Ascending aorta (tissue), 2 donors: ENCODE measurements at places on chromosomes 5 and 9.
A peak's percentile ranks its signal among the peaks of the same experiment; 100 is the strongest.

DNA sequence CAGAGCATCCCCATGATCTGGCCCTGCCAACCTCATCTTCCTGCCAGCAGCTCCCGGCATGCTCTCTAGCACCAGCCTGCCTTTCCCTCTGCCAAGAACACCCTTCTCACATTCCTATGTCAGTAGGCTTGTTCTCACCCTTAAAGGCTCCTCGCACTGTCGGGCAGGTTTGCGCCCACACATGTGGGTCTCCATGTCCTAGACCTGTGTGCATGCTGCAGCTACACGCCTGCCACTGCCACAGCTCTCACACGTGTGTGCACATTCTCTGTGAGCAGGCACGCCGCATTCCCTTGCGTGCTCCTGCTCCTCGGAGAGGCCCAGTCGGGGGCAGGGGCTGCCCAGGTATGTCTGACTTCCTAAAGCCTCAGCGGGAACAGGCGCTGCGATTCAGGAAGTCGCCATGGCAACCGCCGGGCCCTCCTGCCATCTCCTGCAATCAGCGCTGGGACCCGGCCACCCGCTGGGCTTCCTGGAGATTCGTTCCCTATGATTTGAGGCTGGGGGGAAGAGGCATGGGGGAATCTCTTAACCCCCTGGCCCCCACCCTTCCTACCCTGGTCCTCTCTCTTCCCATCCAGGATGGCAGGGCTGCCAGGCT is 28.1 kb downstream of the NDUFA8 start:
- H3K27ac ChIP-seq: no peak overlapping the region
- DNase-seq: no peak
- H3K4me3 ChIP-seq: no peak overlapping the region
- peaks cover 4% of the 10 kb centered on the region for H3K4me1 ChIP-seq
- peaks cover 5% of the 10 kb centered on the region for H3K27me3 ChIP-seq

GRCh38 chr5:169772256-169772655 is 135.2 kb downstream of the DOCK2 start:
- no peak overlapping the region for H3K4me3 ChIP-seq
- no peaks in the 10 kb centered on the region for H3K27me3 ChIP-seq
- no peaks in the 10 kb centered on the region for H3K4me1 ChIP-seq
- H3K36me3 ChIP-seq: no peaks in the 10 kb centered on the region
- no peak for DNase-seq
- H3K27ac ChIP-seq: no peak overlapping the region

DNA sequence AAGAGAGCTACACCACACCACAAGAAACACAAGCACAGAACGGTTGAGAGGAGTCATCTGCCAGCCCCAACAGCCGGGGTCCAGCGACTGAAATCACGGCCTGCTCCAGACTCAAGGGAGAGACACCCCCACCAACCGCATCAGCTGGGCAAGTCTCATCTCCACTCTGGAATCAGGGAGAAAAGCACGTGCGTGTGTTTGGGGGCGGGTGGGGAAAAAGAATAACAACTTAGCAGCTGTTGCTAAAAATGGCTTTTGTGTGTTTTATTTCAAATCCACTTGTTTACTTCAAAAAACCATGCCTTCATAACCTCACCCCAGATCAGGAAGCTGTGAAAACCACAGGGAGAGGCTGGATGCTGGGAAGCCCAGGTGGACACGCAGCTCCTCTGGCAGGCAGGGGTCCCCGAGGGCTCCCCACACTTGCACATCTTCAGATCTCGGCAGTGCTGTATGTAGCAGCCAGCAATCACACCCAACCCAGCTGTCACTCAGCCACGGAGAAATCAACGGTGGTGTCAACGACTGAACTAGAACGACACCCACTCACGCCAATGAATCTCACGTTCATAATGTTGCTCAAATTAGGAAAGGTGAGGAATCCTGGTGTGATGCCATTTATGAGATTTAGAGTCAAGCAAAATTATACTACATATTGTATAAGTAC is 19.0 kb downstream of the PNPLA7 start:
- no peak overlapping the region for H3K4me3 ChIP-seq
- H3K36me3 ChIP-seq: no peaks in the 10 kb centered on the region
- no peak for DNase-seq
- no peak overlapping the region for H3K27ac ChIP-seq

DNA sequence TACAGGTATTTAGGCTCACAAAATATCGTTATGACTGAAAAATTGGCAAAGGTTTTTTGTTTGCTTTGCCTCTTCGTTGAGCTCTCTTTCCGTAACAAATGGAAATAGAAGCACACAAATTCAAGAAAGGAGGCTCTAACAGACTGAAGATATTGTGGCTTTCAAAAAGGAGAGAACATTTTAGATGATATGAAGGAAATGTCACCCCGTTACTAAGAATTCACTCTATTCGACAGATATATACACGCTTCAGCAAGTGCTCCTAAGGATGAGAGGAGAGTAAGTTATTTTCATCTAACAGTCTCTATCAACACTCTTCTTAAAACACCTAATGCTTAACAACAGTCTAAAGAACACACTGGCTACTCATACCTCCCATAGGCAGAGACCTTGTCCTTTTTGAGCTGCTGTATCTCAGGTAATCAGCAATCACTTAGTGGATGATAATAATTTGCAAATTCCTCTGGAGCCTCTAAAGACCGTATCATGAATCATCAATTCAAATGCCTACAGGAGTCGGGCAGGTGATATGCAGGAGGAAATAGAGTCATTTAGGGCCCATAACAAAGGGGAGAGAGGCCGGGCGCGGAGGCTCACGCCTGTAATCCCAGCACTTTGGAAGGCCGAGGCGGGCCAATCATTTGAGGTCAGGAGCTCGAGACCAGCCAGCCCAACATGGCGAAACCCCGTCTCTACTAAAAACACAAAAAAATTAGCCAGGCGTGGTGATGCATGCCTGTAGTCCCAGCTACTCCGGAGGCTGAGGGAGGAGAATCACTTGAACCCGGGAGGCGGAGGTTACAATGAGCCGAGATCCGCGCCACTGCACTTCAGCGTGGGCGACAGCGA is 1.4 kb upstream of the HSDL2 start:
- H3K4me3 ChIP-seq: peak overlapping the region; percentile 89
- H3K27ac ChIP-seq: peak overlapping the region; percentile 92
- H3K4me1 ChIP-seq: peaks cover 21% of the 10 kb centered on the region
- no peaks in the 10 kb centered on the region for H3K27me3 ChIP-seq

DNA sequence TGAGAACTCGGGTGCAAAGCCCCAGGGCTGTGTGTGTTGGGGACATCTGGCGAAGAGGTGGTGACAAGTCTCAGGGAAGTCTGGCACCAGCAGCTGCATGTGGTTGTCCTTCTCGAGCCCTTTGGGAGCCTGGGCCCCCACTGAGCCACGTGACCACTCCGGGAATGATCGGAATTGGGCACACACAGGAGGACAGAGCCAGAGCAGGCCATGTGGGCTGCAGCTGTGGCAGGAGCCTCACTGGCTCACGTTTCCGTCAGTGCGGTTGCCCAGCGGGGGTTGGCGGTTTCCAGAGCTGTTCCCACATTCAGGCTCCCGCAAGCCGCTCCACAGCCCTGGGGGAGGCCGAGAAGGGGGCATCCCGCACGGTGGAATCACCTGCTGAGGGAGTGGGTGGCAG is 6.8 kb upstream of the CEL start:
- H3K4me1 ChIP-seq: no peaks in the 10 kb centered on the region
- peaks cover 47% of the 10 kb centered on the region for H3K36me3 ChIP-seq
- no peak overlapping the region for H3K4me3 ChIP-seq

GRCh38 chr5:84130006-84130580 is 254.6 kb downstream of the EDIL3 start:
- no peak for DNase-seq
- H3K4me1 ChIP-seq: no peaks in the 10 kb centered on the region
- no peak overlapping the region for H3K4me3 ChIP-seq

- no peaks in the 10 kb centered on the region for H3K4me1 ChIP-seq
- H3K36me3 ChIP-seq: no peaks in the 10 kb centered on the region
- no peak for DNase-seq
- no peak overlapping the region for H3K4me3 ChIP-seq
- no peaks in the 10 kb centered on the region for H3K27me3 ChIP-seq
- H3K27ac ChIP-seq: no peak overlapping the region
Measured at GRCh38 chr5:27009540-27009915, 28.9 kb downstream of the CDH9 start.

GRCh38 chr5:55286411-55286933 is 21.0 kb downstream of the DHX29 start:
- no peaks in the 10 kb centered on the region for H3K27me3 ChIP-seq
- peaks cover 59% of the 10 kb centered on the region for H3K36me3 ChIP-seq
- no peak for DNase-seq
- no peaks in the 10 kb centered on the region for H3K4me1 ChIP-seq
- no peak overlapping the region for H3K27ac ChIP-seq

DNA sequence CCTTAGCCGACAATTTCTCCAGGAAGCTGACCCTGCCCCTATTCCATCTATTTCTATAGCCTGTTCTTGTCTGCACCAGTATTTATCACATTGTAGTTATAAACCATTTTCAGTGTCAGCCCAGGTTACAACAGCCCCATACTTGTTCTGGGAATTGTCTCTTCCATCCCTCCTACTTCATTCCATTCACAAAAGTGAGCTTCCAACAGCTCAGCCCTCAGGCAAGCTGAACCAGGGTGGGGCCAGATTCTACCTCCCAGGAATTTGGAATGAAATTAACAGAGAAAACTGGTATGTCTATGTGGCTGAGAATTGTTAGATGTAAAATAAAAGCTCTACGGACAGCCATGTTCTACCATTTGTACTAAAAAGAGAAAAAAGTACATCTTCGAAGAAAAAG is 36.1 kb downstream of the STRBP start:
- no peak overlapping the region for H3K4me3 ChIP-seq
- no peak for DNase-seq
- no peak overlapping the region for H3K27ac ChIP-seq
- H3K36me3 ChIP-seq: no peaks in the 10 kb centered on the region

DNA sequence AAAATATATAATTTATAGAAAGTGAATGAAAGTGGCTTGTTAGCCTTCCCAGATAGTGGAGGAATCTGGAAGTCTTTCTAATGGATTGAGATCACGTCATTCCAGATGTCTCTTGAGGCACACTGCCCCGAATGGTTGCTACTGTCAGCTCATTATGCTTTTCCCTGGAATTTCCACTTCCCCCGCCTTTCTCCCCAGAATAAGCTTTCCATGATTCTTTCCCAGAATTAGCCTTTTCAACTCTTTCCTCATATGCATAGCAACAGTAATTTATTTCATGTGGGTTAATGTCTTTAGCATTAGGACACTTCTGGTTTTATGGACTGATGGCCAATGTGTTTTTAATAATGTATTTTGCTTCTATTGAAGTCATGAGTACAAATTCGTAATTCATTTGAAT is 81.5 kb downstream of the PALM2AKAP2 start:
- no peaks in the 10 kb centered on the region for H3K36me3 ChIP-seq
- peak overlapping the region; percentile 21 for H3K27ac ChIP-seq
- H3K4me3 ChIP-seq: no peak overlapping the region
- H3K27me3 ChIP-seq: no peaks in the 10 kb centered on the region
- peaks cover 10% of the 10 kb centered on the region for H3K4me1 ChIP-seq

GRCh38 chr9:17488662-17489061 is 90.2 kb upstream of the SH3GL2 start:
- no peak overlapping the region for H3K27ac ChIP-seq
- no peaks in the 10 kb centered on the region for H3K4me1 ChIP-seq
- peaks cover 6% of the 10 kb centered on the region for H3K36me3 ChIP-seq
- H3K4me3 ChIP-seq: no peak overlapping the region
- DNase-seq: no peak

- no peak for DNase-seq
- no peaks in the 10 kb centered on the region for H3K4me1 ChIP-seq
- no peak overlapping the region for H3K4me3 ChIP-seq
- peaks cover 4% of the 10 kb centered on the region for H3K36me3 ChIP-seq
- H3K27ac ChIP-seq: no peak overlapping the region
Measured at GRCh38 chr5:64789457-64789856, 20.7 kb downstream of the CWC27 start.

GRCh38 chr5:133322743-133323142 is 270.9 kb downstream of the HSPA4 start:
- no peak overlapping the region for H3K27ac ChIP-seq
- H3K4me1 ChIP-seq: no peaks in the 10 kb centered on the region
- no peak overlapping the region for H3K4me3 ChIP-seq
- H3K36me3 ChIP-seq: no peaks in the 10 kb centered on the region
- DNase-seq: no peak

- H3K36me3 ChIP-seq: no peaks in the 10 kb centered on the region
- H3K4me3 ChIP-seq: no peak overlapping the region
- H3K27me3 ChIP-seq: no peaks in the 10 kb centered on the region
- H3K27ac ChIP-seq: no peak overlapping the region
Measured at GRCh38 chr9:23587433-23587832, 238.6 kb downstream of the ELAVL2 start.

GRCh38 chr9:71096421-71097108 is 24.9 kb downstream of the TRPM3 start:
- H3K27ac ChIP-seq: no peak overlapping the region
- H3K4me1 ChIP-seq: no peaks in the 10 kb centered on the region
- DNase-seq: no peak
- no peak overlapping the region for H3K4me3 ChIP-seq
- no peaks in the 10 kb centered on the region for H3K27me3 ChIP-seq

DNA sequence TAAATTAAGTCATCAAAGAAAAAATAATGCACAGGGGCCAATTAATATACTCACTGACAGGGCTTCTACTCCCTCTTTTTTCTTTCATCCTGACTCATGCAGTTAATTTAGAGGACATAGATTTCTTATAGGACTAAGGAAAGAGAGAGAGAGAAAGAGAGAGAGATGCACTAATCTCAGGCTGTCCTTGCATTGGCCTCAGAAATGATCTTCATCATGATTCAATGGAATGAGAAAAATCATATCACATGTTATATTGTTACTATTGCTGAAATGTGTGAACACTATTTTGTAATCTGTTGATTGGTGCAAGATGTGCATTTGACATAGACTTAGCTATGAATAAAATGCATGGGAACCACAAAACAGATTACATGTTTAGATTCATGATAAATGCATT is 608.3 kb upstream of the NUDT12 start:
- H3K36me3 ChIP-seq: no peaks in the 10 kb centered on the region
- H3K4me3 ChIP-seq: no peak overlapping the region
- H3K4me1 ChIP-seq: no peaks in the 10 kb centered on the region
- H3K27me3 ChIP-seq: no peaks in the 10 kb centered on the region

DNA sequence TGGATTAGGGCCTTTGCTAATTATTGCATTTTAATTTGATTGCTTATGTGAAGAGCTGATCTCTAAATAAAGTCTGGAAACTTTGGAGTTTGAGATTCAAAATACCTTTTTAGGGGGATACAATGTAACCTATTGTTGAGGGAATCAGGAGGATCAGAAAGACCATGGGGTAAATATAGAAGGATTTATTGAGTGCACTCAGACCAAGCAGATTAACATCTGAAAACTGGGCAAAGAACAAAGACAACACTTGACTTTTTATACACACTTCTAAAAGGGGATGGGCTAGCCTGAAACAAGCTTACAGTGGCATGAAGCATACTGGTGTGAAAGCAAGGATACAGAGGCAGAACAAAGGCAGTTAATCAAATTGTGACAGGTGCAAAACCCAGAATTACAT is 174.3 kb downstream of the MRPS30 start:
- no peak overlapping the region for H3K4me3 ChIP-seq
- H3K27ac ChIP-seq: no peak overlapping the region

- H3K27ac ChIP-seq: no peak overlapping the region
- no peak for DNase-seq
- H3K4me3 ChIP-seq: no peak overlapping the region
- H3K4me1 ChIP-seq: no peaks in the 10 kb centered on the region
- no peaks in the 10 kb centered on the region for H3K27me3 ChIP-seq
Measured at GRCh38 chr9:32581512-32582143, 8.7 kb upstream of the NDUFB6 start.
